ENCODE measurements at places on chromosomes 6 and 20.

DNA sequence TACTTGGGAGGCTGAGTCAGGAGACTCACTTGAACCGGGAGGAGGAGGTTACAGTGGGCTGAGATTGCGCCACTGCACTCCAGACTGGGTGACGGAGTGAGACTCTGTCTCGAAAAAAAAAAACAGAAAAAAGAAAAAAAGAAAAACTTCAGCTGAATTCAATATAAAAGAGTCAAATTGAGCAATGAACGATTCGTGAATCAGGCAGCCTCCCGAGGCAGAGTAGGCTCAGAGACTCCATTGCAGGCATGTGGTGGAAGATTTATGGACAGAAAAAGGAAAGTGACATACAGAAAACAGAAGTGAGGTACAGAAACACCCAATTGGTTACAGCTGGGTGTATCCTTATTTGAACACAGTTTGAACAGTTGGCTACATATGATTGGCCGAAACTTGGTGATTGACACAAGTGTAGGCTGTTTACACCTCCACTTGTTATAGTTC, 56.3 kb downstream of the HLA-DPB1 start:
- no peaks in the 10 kb centered on the region for H3K36me3 ChIP-seq
- no peak overlapping the region for H3K4me3 ChIP-seq
- H3K27ac ChIP-seq, result no peak overlapping the region
- no peak for DNase-seq
- H3K27me3 ChIP-seq, result peaks cover 13% of the 10 kb centered on the region
- peaks cover 11% of the 10 kb centered on the region for H3K4me1 ChIP-seq

DNA sequence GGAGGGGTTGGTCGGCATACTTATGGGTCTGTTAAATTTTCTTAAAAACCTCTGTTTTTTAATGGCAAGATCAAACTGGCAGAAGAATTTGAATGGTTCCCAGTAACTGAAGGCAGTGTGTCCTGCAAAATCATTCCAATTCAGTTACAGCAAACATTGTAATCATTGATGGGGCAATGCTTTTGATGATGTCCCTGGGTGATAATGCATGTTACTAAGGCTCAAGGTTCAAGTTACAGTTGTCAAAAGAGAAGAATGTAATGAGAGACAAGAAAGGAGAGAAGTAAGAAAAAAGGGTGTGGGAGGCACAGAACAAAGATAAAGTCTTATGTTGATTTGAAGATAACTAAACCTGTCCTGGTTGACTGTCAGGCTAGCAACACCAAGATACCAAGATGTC, 54.9 kb downstream of the CEP162 start:
- no peak for DNase-seq
- H3K36me3 ChIP-seq, result peaks cover 12% of the 10 kb centered on the region
- no peaks in the 10 kb centered on the region for H3K27me3 ChIP-seq
- no peaks in the 10 kb centered on the region for H3K4me1 ChIP-seq

- no peak for DNase-seq
- H3K4me1 ChIP-seq, result peaks cover 20% of the 10 kb centered on the region
- no peak overlapping the region for H3K27ac ChIP-seq
- H3K36me3 ChIP-seq, result no peaks in the 10 kb centered on the region
These were observed 172.1 kb upstream of the PROKR2 start for GRCh38 chr20:5488823-5489222.

DNA sequence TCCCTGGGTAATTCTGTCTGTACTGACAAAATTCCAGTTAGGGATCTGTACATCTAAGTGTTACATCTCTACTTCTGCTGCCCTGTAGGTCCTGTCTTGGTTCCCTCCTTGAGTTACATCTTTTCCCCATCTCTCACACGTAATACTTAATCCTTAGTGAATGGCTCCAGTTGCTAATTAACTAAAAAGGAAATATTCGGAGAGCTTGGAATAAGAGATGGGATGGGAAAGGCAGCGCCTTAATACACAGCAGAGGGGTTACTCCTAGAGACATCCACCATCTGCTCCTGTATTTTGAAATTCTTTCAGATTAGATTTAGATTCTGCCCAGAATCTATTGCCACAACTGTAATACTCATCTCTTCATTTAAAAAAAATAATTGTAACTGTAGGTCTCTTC, 384.0 kb downstream of the SAMD5 start:
- H3K36me3 ChIP-seq, result no peaks in the 10 kb centered on the region
- H3K27me3 ChIP-seq, result no peaks in the 10 kb centered on the region
- H3K27ac ChIP-seq, result no peak overlapping the region

GRCh38 chr20:10357974-10358373, 76.0 kb downstream of the MKKS start:
- no peak for DNase-seq
- H3K4me1 ChIP-seq, result peaks cover under 1% of the 10 kb centered on the region
- H3K4me3 ChIP-seq, result no peak overlapping the region

DNA sequence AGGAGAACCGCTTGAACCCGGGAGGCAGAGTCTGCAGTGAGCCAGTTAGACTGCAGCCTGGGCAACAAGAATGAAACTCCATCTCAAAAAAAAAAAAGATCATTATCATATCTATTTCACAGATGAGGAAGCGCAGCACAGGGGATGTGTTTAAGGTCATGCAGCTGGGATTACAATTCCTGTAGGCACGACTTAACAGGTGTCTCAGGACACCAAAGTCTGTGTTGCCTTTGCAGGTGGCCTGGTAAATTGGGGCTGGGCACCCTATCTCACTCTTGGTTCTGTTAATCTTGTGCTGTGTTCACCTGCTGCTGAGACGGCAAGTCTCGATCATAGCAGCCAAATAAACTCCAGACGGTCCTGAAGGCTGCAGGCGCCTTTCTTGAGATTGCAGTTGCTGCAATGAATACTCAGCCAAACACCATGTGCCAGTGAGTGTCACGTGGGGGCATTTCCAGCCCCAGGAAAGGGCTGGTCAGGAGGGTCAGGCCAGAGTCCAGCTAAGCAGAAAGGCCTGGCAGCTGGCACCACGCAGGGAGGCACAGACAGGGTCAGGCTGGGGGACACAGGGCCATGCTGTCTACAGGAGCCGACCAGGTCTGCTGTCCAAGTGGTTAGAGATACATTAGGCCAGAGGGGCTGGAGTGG, 55.8 kb downstream of the FGD2 start:
- H3K4me3 ChIP-seq, result no peak overlapping the region
- no peaks in the 10 kb centered on the region for H3K27me3 ChIP-seq
- DNase-seq, result no peak
- peaks cover 7% of the 10 kb centered on the region for H3K4me1 ChIP-seq
- H3K27ac ChIP-seq, result no peak overlapping the region
- H3K36me3 ChIP-seq, result no peaks in the 10 kb centered on the region

GRCh38 chr6:14659841-14660240, 542.3 kb downstream of the CD83 start:
- H3K4me1 ChIP-seq, result peaks cover 37% of the 10 kb centered on the region
- peaks cover 2% of the 10 kb centered on the region for H3K27me3 ChIP-seq
- no peaks in the 10 kb centered on the region for H3K36me3 ChIP-seq
- no peak overlapping the region for H3K27ac ChIP-seq
- H3K4me3 ChIP-seq, result no peak overlapping the region

DNA sequence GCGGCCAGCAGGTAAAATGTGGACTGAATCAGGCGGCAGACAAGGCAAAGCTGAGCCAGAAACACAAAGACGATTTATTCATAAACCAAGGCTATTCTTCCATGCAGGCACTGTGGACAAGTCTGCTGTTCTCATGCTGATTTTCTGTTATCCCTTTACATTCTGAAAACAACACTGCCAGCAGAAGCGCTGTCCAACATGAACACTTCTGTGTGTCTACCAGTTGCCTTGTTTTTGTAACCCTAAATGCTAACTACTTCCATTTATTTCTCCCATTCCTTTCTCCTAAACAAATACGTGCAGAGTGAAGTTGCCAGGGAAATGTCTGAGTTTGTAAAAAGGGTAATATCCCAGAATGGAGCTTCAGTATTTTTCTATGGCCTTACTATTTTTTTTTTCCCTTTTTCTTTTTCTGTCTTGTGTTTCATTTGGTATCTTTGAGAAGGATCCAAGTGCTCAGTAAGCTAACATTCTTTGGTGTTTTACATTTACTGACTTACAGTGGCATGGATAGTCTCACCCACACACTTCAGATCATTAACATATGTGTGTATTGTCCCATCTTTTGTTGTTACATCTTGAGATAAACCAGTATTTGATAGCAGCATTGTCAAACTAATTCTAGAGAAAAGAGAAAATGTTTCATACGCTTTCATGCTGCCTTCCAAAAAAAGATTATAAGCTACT, 1308.9 kb upstream of the MAP3K7 start:
- no peaks in the 10 kb centered on the region for H3K27me3 ChIP-seq
- no peak for DNase-seq
- no peaks in the 10 kb centered on the region for H3K4me1 ChIP-seq
- H3K4me3 ChIP-seq, result no peak overlapping the region
- no peak overlapping the region for H3K27ac ChIP-seq

GRCh38 chr6:170134031-170134470, 156.8 kb downstream of the DLL1 start:
- H3K27ac ChIP-seq, result no peak overlapping the region
- DNase-seq, result no peak
- no peak overlapping the region for H3K4me3 ChIP-seq
- H3K36me3 ChIP-seq, result no peaks in the 10 kb centered on the region
- no peaks in the 10 kb centered on the region for H3K27me3 ChIP-seq
